Urothelium cell line (cell line): ENCODE measurements at places on chromosomes 12 and 14.

DNA sequence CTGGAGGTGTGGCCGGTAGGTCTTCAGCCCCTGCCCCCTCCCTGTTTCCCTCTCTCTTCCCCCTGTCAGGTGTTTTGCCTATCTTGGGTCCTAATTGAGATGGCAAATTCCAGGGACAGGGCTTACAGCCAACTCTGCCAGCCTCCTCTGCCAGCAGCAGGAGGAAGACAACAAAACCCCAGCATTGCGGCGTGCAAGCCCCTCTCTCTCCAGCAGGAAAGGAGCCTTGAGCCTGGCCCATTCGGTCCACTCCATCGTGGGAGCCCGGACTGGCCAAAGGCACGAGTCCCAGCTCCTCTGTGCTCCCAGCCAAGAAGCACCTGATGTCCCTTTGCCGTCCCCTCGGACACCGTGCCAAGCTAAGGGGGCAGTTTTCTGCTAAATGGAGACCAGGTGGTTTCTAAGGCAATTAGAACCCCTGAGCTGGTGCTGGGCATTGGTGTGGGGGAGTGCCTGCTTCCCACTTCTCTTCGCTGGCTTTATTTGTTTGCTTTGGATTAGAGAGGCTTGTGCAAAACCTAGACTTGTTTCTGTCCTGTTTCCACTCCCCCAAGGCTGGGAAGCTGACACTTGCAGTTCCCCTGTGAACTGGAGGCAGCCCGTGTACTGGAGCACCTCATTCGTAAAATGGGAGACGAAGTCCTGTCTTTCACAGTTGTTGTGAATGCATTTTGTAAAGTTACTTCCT is 57.1 kb upstream of the LHX5 start:
- no peak for DNase-seq

- no peak for DNase-seq
Observed at GRCh38 chr12:113039911-113040445, 16.6 kb upstream of the DTX1 start.

- DNase-seq = no peak
Observed at GRCh38 chr12:90896821-90897220, 58.2 kb downstream of the CCER1 start.

GRCh38 chr12:5071496-5071895 is 27.8 kb downstream of the KCNA5 start:
- DNase-seq = no peak

GRCh38 chr14:70289138-70289537 is 70.3 kb downstream of the COX16 start:
- no peak for DNase-seq

- DNase-seq = no peak
Observed at GRCh38 chr14:71533800-71534199, 398.4 kb upstream of the RGS6 start.

DNA sequence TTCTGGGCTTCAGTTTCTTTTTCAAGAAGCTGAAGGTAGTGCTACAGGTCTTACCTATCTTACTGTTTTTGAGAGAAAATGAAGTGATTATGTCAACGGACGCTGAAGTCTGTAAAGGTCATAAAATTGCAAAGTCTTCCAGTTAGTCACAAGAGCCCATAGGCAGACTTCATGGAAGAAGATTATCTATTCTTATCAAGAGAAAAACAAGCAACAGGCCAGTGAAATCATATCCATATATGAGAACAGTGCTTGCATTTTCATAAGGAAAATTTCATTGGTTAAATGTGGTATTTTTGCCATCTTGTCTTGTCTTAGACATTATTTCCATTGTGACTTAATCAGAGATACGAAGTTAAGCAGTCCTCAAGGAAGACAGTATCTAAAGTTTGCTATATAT is 412.7 kb upstream of the SEL1L start:
- no peak for DNase-seq

GRCh38 chr12:16272222-16272621 is 5.3 kb downstream of the SLC15A5 start:
- DNase-seq = no peak

DNA sequence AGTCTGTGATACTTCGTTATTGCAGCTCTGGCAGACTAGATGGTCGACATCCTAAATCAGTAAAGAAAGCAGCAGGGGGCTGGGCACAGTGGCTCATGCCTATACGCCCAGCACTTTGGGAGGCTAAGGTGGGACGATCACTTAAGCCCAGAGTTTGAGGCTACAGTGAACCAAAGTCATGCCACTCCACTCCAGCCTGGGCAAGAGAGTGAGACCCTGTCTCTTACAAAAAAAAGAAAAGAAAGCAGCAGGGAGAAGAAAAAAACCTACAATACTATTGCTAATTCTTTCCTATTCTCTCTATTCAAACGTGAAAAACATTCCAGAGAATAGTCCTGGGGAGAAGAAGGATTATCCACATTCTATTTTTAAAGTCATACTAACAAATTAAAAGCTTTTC is 79.5 kb downstream of the DCAF5 start:
- DNase-seq = no peak

- no peak for DNase-seq
Observed at GRCh38 chr12:109126784-109127183, 10.4 kb downstream of the ACACB start.

GRCh38 chr12:131919366-131920156 is 9.5 kb upstream of the PUS1 start:
- DNase-seq = no peak

- peak; percentile 8 for DNase-seq
Observed at GRCh38 chr12:69630191-69630590, 19.5 kb upstream of the LRRC10 start.
